Hippocampal formation (tissue), 2 donors: ENCODE measurements at places on chromosomes 7 and 10.

- DNase-seq: no peak
Measured at GRCh38 chr7:135390829-135391228, 119.1 kb downstream of the CNOT4 start.

GRCh38 chr10:96588060-96588554 lies 1.3 kb upstream of the TM9SF3 start:
- no peak for DNase-seq

DNA sequence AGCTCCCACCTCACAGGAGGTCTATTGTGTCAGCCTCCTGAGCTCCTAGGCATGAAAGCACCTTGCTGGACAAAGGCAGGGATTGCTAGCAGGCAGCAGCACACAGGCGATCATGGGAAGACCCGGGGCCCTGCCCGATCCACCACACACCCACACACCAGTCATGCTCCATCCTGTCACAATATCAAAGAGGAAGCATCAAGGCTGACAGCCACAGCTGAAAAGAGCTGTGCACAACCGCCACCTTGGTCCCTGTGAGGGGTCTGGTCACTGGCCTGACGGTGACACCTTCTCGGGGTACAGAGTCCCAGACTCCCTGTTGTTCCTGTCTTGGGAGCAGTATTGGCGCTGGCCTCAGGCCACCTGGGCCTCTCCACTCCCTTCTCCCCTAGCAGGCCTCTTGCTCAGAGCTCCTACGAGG lies 89.7 kb upstream of the RET start:
- DNase-seq: no peak

DNA sequence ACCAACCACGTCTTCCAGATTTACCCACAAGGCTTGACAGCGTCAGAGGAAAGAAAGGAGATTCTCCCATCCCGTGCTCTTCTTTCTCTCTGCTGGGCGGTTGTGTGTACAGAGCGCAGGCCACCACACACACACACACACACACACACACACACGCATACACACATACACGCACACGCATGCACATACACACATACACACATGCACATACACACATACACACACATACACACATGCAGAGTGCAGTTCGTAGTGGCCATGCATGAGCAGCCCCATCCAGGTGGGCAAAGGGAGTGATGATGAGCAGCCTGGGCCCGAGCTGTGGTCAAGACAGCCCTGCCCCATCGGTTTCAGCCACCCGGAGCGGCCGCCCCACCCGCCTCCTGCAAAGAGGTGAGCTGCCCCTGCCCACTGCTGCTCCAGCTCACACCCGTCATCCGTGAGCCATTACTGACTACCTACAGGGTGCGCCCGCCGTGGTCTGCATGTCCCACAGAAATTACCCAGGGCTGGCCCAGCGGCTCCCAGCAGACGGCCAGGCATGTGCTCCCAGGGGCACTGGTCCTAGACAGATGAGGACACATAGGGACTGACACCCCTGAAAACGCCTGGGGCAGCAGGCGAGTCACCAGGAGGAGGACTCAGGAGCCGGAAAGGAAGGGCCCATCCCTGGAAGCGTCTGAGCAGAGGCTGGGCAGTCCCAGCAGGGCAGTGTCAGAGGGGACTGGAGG lies 69.6 kb downstream of the ASB13 start:
- DNase-seq: no peak

- no peak for DNase-seq
Measured at GRCh38 chr10:127123626-127124025, 72.8 kb downstream of the INSYN2A start.

- DNase-seq: no peak
Measured at GRCh38 chr7:92731335-92732063, 104.9 kb downstream of the CDK6 start.

DNA sequence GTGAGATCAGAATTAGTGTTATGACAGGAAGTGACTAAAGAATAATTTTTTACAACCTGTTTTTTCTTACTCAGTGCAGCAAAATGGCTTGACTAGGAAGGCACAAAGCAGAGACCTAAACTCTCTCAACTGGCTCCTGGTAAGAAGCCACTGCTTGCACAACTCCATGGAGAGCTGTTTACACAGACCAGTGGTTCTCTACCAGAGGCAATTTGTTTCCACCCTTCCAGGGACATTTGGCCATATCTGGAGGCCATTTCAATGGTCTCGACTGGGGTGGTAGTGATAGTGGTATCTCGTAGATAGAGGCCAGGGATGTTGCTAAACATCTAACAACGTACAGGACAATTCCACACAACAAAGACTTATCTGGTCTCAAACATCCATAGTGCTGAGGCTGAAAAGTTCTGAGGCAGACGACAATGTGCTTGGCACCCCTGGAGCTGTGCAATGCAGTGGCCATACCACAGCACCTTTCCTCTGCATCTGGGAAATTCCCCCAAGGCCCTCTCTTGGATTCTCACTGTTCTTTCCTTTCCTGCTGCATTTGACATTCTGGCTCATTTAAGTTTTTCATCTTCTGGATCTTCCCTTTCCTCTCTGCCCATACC lies 105.4 kb upstream of the LAMB4 start:
- no peak for DNase-seq

DNA sequence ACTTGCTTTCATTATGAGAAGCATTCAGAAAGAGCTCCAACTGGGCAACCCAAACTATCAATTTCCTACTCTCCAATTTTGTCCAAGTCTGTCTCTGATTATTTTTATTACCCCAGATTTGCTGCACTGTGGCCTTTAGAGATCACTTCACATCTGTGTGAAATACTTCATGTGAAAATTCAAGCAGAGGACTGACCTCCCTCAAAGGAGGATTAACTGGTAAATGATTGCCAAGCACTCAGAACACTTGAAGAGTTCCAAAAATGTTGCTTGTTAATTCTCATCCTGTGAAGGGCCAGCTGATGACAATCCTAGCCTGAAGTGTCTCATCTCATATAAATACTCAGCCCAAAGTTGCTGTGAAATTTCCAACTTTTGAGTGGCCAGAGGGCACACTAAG lies 182.8 kb upstream of the DGKB start:
- no peak for DNase-seq

- DNase-seq: no peak
Measured at GRCh38 chr7:99313204-99313573, 12.5 kb upstream of the ARPC1A start.

GRCh38 chr7:99325001-99325493 lies 651 bp upstream of the ARPC1A start:
- DNase-seq: no peak

DNA sequence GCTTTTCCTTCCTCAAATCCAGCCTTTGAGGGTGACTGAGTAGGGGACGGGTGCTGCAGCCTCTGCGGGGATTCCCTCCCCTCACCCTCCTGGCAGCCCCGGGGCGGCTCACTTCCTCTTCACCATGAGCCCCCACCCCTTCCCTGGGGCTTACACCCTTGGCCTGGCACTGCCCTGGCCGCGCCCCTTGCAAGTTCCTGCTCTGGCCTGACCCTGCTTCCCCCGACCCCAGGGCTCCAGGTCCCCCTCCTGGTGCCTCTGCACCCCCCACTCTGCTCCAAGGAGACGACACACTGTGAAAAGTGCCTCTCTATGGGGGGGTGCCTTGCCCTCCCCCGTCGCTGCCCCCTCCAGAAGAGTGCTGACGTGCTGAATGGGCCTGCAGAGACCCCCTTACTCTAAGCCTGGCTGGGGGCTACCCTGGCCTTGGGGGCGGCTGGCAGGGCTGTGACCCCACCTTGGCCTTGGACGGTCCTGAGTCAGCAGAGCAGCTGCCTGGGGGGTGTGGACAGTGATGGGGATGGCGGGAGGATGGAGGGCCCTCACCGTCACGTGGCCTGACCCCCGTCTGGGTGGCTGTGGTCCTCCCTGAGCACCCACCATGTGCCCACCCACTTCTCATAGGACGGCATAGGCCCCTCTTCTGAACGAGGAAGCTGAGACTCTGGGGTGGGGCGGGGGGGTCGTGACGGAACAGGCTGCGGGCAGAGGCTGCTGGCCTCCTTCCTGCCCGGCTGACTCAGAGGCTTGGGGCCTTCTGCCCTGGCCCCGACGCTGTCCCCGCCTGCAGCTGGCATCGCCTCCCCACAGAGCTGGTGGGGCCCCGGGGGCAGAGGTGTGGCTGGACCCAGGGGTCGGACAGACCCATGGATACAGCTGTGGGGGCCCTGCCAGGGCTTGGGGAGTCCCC lies 9.8 kb downstream of the LFNG start:
- DNase-seq: no peak

GRCh38 chr10:132436861-132437410 lies 39.9 kb downstream of the PWWP2B start:
- no peak for DNase-seq

DNA sequence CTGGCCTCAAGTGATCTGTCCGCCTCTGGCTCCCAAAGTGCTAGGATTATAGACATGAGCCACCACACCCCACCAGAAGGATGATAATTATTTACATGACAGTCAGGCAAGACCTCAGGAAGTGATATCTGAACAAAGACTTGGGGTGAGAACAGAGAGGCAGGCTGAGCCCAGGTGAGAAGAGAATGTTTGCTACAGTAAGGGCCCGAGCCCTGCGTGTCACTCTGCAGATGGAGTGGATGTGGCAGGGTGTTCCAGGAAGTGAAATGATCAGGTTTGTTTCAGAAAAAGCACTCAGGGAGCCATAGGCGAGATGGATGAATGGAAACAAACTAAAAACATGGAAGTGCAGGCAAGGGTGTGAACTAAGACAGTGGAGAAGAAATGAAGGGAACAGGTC lies 22.2 kb downstream of the SFMBT2 start:
- no peak for DNase-seq

DNA sequence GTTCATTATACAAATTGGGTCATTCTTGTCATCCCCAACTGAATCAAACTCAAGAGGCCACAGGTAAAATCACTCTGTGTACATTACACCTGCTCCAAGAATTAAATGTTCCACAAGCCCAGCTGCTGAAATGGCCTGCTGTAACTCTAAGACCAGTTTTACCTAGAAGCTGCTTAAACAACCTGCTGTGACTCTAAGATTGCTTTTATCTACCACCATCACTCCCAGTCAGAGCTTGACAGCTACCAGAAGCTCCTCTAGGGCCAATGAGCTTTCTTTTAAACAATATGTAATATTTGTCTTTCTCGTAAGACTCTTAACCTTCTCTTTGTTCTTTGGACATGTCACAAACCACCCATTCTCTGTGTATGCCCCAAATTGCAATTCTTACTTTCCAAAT lies 141.8 kb upstream of the LRGUK start:
- DNase-seq: no peak

GRCh38 chr10:60618861-60619260 lies 159.4 kb upstream of the CDK1 start:
- DNase-seq: no peak

GRCh38 chr10:115801992-115802391 lies 471.0 kb downstream of the GFRA1 start:
- no peak for DNase-seq

DNA sequence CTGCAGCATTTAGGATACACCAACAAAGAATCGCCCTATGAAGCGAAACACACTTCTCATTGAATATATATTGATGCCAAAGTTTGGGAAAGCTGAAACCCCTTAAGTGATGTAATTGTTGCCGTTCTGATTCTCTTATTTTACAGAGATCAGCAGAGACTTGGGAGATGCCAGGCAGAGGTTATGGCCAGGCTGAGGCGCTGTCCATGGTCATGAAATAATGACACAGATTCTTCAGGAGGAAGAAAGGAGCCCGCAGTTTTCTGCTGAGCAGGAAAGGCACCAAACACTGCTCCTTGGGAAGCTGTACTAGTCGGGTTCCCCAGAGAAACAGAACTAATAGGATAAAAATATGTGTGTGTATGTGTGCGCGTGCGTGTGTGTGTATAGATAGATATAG lies 566.0 kb downstream of the CALN1 start:
- no peak for DNase-seq

DNA sequence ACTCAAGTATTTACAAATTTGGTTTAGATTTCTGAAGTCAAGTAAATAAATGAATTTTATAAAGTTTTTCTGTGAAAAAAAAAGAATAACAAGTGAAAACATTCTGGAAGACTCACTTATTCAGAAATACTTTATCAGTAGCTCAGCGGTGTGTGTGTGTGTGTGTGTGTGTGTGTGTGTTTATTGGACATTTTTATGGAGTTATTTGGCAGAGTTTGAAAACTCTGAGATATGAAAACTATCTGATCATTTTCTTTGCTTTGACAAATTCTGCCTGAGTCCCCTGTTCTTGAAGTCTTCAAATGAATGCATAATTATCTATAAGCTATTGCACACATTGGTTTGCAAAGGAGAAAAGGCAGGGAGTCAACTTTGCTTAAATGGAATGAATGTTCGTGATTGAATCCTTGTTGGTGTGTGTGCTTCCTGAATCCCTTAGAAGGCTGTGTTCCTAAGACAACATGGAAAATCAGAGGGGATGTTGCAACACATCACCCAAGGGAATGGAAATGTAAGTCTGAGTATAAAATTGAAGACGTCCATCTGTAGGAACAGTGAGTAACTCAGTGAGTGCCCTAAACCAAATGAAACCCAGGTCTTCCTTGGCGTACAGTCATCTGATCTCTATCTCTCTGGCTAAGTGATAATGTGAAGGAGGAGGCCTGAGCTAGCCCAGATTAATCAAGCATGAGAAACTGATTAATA lies 160.9 kb downstream of the REEP3 start:
- DNase-seq: no peak

- DNase-seq: no peak
Measured at GRCh38 chr10:133194151-133194550, 34.1 kb downstream of the KNDC1 start.

DNA sequence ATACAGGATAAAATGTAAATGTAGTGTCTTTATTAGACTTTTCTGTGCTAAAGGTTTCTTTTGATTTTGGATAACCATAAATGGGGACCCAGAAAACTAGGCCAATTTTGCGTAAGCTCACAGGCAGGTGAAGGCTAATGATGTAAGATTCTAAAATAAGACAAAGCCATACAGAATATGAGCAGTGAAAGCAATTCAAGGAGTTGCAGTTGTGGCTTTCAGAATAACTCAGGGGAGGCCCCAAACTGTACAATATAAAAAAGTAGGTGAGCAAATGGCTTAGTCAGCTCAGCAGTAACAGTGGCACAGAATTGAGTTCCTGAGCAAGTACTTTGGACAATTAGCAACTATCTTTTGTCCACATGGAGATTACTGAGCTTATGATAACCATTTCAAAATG lies 81.7 kb upstream of the NRP1 start:
- DNase-seq: no peak

DNA sequence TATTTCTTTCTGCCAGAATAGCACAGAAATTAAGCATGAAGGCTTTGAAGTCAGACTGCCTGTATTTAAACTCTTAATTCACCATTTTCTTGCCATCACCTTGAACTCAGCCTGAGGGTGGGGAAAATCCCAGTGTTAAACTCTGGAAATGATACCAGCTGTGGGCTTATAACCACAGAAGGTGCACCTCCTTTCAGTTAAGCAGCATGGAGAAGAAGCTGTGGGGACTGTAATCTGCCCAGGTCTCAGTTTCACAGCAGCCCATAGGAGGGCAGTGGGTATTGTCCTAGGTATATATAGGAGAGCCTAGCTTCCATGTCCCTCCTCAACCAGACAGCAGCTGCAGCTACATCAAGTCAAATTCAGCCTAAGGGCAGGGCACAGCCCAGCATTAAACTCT lies 241.6 kb downstream of the HPSE2 start:
- DNase-seq: no peak

DNA sequence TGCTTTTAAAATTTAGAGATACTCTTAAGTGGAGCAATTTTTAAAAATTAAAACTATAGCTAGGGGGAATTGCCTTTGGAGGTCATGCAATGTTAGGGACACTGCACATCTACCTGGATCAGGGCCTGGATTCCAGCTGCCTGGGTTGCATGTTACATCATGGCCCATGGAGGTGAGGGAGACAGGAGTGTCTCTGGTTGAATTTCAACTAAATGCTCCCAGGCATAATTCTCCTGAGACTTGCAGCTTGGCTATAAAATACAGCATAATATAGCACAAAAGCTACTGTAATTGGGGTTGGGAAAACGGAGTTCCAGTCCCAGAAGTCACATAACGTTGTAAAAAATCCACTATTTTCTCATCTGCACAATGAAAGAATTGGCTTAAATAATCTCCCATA lies 782.5 kb downstream of the LRMDA start:
- no peak for DNase-seq
